ENCODE measurements at places on chromosomes 16 and 17. TPM values are rescaled to one million over a fixed set of nuclear protein-coding genes. Genes with fewer than 3 reads are reported as not detected.

DNA sequence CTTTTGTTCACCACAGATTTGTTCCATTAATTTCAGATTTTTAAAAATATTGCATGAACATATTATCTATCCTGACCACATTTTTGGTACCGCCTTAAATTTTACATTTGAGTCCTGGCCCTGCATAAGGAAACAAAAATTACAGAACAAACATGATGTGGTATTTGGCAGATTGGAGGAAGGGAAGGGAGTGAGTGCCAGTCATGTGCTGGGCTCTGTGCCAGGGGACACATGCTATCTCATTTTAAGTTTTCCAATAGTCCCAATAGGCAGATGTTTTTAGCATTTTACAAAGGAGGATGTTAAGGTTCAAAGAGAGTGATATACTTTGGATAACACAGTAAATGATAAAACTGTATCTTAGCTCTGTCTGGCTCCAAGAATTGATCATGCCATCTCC, 185.1 kb downstream of the CDK5R1 start:
- peak; percentile 2 for DNase-seq

The TMC8 gene
- total RNA-seq = not detected

- DNase-seq = no peak
These were observed 5.4 kb upstream of the CLDN9 start for GRCh38 chr16:3007059-3007956.

The CTRB2 gene
- not detected for total RNA-seq

DNA sequence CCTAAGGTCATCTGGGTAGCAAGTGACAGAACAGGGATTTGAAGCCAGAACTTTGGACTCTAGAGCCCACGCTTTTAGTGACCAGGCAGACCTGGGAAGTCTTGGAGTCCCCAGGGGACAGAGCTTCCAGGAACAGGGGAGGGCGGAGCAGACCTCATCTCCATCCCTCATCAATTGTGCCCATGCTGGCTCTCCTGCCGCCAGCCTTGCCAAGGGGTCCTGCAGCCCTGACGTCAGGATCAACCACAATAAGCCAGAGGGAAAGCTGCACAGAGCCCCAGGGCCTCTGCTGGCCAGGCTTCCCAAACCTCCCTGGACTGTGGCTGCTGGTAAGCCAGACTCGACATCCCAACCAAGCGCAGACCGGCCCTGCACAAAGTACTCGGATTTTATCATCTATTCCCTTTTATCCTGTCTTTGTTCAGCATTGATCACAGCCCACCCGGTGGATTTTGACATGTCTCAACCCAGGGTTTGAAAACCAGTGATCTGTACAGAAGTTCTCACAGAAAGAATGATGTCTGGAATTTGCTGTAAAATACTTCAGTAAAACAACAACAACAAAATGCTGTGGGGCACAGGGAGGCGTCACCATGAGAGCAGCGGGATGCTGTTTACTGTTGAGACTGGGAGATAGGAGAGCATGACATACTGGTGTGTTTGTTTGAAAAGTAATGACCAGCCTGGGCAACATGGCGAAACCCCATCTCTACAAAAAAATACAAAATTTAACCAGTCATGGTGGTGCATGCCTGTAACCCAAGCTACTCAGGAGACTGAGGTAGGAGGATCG, 11.8 kb downstream of the C16orf74 start:
- DNase-seq = no peak

- DNase-seq = no peak
These were observed 15.1 kb downstream of the SCIMP start for GRCh38 chr17:5219536-5219935.

GRCh38 chr17:1077986-1078711, 81.2 kb downstream of the TIMM22 start:
- DNase-seq = no peak

The PLXDC1 gene
- 1.4 TPM for total RNA-seq

The MYH2 gene
- not detected for total RNA-seq

DNA sequence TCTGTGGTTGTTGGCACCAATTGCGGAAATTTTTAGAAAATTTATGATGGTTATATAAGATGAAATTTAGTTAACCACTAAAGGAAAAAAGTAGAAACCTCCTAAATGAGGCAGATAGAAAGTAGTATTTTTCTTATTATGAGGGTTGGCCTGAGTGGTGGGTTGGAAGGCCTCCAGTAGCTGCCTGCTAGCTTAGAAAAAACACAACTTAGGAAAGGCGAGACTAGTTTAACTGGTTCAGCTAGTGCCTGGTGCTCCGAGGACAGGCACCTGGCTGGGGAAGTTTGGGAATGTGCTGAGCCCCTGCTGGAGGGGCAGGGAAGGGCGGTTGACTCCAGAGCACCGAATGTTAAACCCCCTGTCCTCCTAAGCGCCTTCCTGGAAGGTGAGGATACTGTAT, 19.9 kb downstream of the LDHD start:
- no peak for DNase-seq

All from RPMI7951 (cell line).